ENCODE measurements at places on chromosomes 2 and 18.

DNA sequence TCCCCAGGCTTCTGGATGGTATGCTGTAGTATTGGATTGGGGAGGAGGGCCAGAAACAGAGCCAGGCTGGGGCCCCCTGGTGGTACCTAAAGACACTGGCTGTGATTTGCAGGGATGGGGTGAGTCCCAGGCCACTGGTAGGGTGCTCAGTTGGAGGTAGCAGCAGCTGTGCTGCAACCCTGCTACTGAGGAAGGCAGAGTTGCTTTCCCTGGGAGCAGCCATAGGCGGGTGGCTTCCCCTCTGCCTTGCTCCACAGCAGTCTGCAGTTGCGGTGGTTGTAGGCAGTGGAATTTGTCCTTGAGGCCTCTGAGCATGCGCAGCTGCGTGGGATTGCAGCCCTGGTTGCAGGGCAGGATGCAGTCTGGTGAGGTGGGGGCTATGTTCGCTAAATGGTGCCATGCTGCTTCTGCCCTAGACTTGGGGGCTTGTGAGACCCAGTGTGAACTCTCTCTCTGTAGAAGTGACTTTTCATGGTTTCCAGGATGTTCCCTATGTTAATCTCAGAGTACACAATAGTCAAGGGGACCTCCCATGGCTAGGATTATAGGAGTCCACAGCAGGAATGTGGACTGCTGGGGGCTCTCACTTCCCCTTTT is 443.5 kb downstream of the XIRP2 start:
- no peak overlapping the region for H3K4me3 ChIP-seq
- DNase-seq, result no peak
- H3K36me3 ChIP-seq, result no peaks in the 10 kb centered on the region
- no peak overlapping the region for H3K27ac ChIP-seq

DNA sequence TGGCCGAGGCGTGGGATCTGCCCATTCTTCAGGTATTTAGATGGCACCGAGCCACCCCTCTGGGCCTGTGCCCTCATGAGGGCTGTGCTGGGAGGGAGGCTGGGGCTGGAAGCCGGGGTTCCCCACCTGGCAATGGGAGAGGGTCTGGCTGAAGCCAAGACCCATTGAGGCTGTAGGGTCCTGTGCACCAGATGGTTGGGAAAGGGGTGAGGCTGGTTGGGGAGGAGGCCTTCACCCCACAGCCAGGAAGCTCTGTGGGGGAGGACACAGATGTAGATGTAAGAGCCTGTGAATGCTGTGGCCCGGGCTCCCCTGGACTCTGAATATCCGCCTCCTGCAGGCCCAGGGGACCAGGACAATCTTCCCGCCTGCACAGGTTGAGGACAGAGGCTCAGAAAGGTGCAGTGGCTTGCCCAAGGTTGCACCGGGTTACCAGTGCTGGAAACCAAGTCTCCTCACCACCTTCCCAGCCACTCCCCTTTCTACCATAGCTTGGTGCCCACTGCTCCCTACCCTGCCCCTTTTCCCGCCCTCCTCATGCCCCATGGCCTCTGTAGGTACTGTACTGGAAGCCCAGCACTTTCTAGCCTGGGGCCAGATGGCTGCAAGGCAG is 49.7 kb downstream of the PDCL3 start:
- H3K4me3 ChIP-seq, result no peak overlapping the region
- H3K27ac ChIP-seq, result no peak overlapping the region
- no peaks in the 10 kb centered on the region for H3K27me3 ChIP-seq
- no peaks in the 10 kb centered on the region for H3K36me3 ChIP-seq

- no peaks in the 10 kb centered on the region for H3K36me3 ChIP-seq
- no peak for DNase-seq
- no peaks in the 10 kb centered on the region for H3K27me3 ChIP-seq
- no peak overlapping the region for H3K4me3 ChIP-seq
- peaks cover 3% of the 10 kb centered on the region for H3K4me1 ChIP-seq
These were observed 185.1 kb downstream of the NRP2 start for GRCh38 chr2:205867371-205867770.

DNA sequence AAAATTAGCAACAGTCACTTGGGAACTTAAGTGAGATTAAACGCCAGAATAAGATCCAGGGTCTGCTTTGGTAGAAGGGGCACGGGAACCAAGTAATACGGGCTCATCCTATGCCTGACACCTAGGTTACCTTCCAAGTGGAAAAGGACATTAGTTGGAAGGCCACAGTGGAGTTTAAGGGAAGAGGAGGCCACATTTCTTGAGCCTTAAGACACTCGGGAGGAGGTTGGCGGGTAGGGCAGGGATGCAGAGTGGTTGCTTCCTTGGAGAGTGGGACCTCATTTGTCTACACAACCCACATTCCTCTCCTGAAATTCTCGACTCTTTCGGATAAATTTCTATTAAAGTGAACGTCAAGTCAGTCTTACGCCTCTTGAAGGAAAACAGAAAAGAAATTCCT is 510 bp upstream of the DNAH6 start:
- peak overlapping the region; percentile 47 for H3K4me3 ChIP-seq
- H3K4me1 ChIP-seq, result peaks cover 10% of the 10 kb centered on the region
- no peaks in the 10 kb centered on the region for H3K27me3 ChIP-seq
- DNase-seq, result no peak
- H3K36me3 ChIP-seq, result no peaks in the 10 kb centered on the region
- no peak overlapping the region for H3K27ac ChIP-seq

- no peak for DNase-seq
- peaks cover 69% of the 10 kb centered on the region for H3K4me1 ChIP-seq
- no peaks in the 10 kb centered on the region for H3K27me3 ChIP-seq
- no peak overlapping the region for H3K4me3 ChIP-seq
- H3K27ac ChIP-seq, result peak overlapping the region; percentile 65
- H3K36me3 ChIP-seq, result peaks cover 72% of the 10 kb centered on the region
These were observed 131.3 kb downstream of the MAP4K4 start for GRCh38 chr2:101828673-101829334.

DNA sequence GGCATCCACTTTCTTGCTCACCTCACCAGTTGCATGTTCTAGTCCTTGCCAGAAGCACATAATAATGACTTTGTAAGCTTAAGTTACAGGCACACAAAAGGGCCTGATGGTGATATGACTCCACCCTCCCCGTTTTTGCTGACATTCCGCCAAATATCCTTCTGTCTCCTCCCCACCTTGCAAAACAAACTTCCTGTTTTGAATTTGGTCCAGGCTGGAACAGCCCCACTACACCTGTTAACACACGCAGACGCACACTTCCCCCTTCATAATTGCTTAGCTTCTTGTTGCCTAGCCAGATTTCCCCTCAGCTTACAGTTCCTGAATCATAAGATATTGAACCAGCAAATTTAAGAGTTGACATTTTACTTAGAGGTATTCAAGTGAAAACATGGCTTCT is at the start of gene MGAT5:
Gene MGAT5 (plus strand): TSS at position 269 of the 400 bp plus-strand sequence. CDS start 332 bp downstream, outside the sequence.
- H3K27ac ChIP-seq, result no peak within 1 kb of the TSS
- H3K27me3 ChIP-seq, result no peaks in the 10 kb centered on the region
- H3K36me3 ChIP-seq, result peaks cover 14% of the 10 kb centered on the region
- DNase-seq, result no peak
- H3K4me3 ChIP-seq, result no peak within 1 kb of the TSS
- peaks cover 55% of the 10 kb centered on the region for H3K4me1 ChIP-seq

DNA sequence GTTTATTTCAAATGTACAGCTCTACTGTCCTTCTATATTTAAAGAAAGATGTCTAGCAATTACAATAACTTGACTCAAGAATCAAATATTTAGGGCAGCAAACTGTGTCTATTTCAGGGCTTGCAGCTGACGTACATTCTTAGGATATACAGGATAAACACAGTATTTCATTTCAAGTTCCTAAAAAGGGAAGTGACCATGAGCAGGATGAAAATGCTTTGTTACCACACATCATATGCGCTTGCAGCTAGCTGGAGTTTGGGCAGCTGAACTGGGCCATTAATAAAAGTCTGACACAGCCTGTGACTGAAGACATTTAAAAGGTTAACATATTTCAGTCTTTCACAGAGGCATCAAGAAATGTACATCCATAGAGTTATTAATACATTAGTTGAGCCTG is 264.6 kb upstream of the TRIB2 start:
- H3K27ac ChIP-seq, result peak overlapping the region; percentile 35
- H3K27me3 ChIP-seq, result no peaks in the 10 kb centered on the region
- DNase-seq, result no peak
- H3K4me3 ChIP-seq, result peak overlapping the region; percentile 32

DNA sequence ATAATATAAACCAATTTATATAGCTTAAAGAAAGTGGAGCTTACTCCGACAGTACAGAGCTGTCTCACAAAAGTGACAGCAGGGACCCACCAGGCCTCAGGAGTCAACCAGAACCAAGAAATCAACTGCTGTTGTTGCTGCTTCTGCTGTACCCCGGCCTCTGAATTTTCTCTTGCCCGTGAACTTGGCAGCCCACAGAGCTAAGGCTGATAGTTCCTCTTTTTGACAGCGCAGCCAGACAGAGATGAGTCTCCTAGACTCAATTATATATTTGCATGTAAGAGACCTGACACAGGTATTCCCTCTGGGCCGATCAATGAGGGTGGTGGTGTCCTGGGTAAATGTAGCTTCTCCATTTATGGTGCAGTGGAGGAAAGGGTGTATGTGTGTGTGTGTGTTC is 109.4 kb downstream of the KCTD1 start:
- no peaks in the 10 kb centered on the region for H3K4me1 ChIP-seq
- H3K27me3 ChIP-seq, result no peaks in the 10 kb centered on the region
- no peaks in the 10 kb centered on the region for H3K36me3 ChIP-seq
- DNase-seq, result no peak
- no peak overlapping the region for H3K4me3 ChIP-seq
- no peak overlapping the region for H3K27ac ChIP-seq

GRCh38 chr2:21317131-21317530 is 193.4 kb downstream of the TDRD15 start:
- H3K27me3 ChIP-seq, result no peaks in the 10 kb centered on the region
- H3K4me1 ChIP-seq, result no peaks in the 10 kb centered on the region
- H3K4me3 ChIP-seq, result no peak overlapping the region
- peak; percentile 32 for DNase-seq
- no peaks in the 10 kb centered on the region for H3K36me3 ChIP-seq
